Dermis blood vessel endothelial cell (primary cell): ENCODE measurements at places on chromosomes 7 and 10. TPM values are rescaled to one million over a fixed set of nuclear protein-coding genes. Genes with fewer than 3 reads are reported as not detected.

Gene OR2A42
- total RNA-seq: not detected in 2 replicates

- DNase-seq: no peak
Measured at GRCh38 chr10:35394411-35394851, 58.1 kb downstream of the CCNY start.

Gene ANKRD30A
- total RNA-seq: not detected in 2 replicates

Gene HKDC1
- 0.23 and 0.85 TPM in 2 replicates for total RNA-seq

Gene DYDC2
- not detected in 2 replicates for total RNA-seq

Gene WIPF3
- 0.17 TPM in 1 of 2 replicates, not detected in the other for total RNA-seq

GRCh38 chr7:38840736-38841460, 68.1 kb downstream of the VPS41 start:
- DNase-seq: peak; percentile 61

GRCh38 chr7:65722361-65722792, 150.5 kb upstream of the VKORC1L1 start:
- DNase-seq: peak; percentile 60

- DNase-seq: no peak
Measured at GRCh38 chr7:42886893-42887505, 24.9 kb downstream of the C7orf25 start.
